Calu3 (cell line): ENCODE measurements at places on chromosomes 7 and 10. TPM values are rescaled to one million over a fixed set of nuclear protein-coding genes. Genes with fewer than 3 reads are reported as not detected.
A peak's percentile ranks its signal among the peaks of the same experiment; 100 is the strongest.

- DNase-seq, result no peak
Measured at GRCh38 chr10:102633287-102633686, 11.0 kb upstream of the TRIM8 start.

- DNase-seq, result no peak
Measured at GRCh38 chr7:152664636-152665035, 11.3 kb downstream of the XRCC2 start.

DNA sequence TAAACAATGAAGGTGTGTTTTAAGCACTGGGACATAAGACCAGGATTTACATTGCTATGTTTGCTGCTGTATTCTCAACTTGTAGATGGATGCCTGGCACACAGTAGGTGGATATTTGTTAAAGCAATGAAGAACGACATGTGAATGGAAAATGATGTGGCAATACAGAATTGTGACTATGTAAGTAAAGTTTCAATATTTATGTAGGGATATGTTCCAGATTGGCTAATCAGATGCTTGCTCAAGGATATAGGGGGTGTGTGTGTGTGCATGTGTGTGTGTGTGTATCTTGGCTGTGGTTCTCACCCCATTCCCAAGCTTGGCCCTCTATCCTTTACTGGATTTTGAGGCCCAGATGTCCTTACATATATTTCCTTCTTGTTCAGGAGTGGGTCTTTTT, 42.7 kb upstream of the LAMB1 start:
- no peak for DNase-seq

DNA sequence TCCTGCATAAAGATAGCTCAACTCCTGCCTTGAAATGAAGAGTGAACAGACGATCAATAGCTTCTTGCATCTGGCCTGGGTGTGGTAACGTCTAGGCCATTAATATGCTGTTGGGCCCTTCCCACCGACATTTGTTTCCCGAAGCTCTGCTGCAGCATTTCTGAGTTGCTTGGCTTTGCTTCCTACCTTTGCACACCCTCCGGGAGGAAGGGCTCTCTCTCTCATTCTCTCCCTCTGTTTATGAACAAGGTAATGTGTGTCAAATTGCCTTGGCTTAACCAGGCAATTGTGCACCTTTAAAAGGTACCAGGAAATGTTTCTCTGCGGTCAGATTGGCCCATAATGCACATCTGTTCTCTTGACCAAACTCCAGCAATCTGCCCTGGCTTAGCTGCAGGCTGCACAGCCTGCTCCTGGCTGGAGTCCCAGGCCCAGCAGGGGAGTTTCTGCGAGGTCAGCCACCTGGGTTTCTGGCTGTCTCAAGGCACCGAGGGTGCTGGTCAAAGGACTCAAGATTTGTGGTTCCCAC, 223.7 kb downstream of the SNX10 start:
- peak; percentile 92 for DNase-seq

DNA sequence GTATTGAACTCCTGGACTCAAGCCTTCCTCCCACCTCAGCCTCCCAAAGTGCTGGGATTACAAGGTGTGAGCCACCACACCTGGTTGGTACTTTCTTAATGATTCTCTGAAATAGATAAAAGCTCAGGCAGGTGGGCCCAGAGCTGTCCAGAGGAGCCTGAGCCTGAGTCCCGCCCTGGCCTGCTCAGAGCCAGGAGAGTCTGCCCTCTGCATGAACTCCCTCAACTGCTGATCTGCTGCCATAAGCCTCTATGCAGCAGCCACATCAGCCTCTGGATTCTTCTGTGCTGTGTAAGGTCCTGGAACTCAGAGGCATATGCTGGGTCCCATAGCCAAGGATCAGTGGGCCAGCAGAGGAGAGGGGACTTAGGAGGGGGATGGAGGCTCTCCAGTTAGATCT, 23.1 kb upstream of the DDIT4 start:
- DNase-seq, result peak; percentile 44

- DNase-seq, result no peak
Measured at GRCh38 chr10:112535531-112535951, 88.5 kb downstream of the VTI1A start.

DNA sequence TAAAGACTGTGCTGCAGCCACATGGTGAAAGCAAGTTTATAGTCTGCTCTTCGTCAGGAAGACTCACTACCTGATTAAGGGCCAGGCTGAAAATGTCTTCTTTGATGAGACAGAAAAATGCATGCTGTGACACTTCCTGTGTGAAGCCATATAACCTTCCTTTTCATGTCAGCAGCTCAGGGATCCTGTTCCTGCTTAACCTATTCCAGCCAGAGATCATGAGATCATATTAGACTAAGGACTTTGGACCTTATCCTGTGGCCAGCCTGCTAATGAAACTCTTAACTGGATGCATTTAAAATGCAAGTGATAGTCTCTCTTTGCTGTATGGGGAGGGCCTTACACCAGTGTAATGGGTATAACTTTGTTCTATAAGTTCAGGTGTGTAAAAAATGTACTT, 165.2 kb downstream of the PTEN start:
- no peak for DNase-seq

DNA sequence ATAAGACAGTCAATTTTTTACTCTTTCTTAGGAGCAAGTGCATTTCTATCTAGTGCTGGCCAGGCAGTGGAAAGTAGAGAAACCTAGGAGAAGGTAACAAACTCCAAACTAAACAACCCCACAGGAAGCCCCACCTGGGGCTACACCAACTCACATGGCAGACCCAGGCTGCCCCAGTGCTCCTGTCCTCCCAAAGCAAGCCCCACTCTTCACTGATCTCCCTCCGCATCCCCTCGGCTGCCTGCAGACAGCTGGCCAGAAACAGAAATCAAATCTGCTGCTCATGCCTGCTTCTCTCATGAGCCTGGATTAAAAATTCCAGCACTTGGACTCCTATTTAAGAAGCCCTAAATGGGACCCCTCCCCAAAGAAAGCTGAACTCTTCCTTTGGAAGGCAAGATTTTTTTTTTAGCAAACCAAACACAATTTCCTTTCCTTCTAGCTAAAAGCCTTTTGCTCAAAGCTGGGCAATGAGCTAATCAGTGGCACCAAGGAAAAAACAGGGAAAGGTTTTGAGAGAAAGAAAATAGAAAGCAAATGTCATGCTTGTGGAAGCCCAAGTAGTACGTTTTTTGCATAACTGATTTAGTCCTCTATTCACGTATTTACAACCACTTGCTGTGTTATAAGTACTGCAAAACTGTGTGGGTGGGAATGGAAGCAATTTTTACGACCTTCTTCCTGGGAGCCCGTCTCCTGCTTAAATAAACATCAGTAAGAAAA, 10.8 kb downstream of the PDE1C start:
- no peak for DNase-seq

DNA sequence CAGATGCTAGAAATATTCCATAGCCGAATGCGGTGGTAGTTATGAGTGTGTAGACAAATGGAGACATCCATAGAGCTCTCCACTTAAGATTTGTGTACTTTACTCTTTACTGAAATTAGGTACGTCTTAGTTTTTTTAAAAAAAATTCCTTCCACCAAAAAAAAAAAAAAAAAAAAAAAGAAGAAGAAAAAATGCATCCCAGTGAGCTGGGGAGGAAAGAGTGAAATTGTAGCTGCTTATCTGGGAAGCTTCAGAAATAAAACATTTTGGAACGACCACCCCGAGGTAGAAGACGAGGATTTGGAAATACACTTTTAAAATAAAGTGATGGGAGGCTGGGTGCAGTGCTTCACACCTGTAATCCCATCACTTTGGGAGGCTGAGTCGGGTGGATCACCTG, 53.8 kb downstream of the RGS10 start:
- no peak for DNase-seq

DNA sequence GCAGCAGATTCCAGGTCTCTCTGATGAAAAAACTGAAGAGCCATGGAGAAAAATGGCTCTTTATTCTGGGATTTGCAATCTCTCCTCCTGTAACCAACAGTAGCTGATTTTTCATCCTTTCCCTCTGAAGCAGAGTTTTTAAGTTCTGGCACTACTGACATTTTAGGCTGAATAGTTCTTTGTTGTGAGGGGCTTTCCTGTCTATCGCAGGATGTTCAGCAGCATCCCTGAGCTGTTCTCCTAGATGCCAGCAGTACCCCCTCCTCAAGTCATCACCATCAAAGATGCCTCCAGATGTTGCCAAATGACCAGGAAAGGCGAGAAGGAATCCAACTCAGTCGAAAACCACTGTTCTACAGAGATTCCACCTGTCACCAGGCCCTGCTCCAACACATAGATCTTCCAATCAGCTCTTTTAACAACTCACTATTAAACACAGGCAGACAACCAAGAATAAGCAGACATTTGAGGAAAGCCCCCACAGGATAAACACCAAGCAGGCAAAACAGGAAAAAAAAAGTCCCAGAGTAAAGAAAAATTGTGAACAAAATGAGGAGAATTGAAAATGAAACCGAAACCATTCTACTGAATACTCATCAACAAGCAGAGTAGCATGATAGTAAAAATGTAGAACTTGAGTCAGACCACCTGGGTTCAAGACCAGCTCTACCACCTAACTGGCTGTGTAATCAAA, 124.8 kb downstream of the MPP7 start:
- no peak for DNase-seq

DNA sequence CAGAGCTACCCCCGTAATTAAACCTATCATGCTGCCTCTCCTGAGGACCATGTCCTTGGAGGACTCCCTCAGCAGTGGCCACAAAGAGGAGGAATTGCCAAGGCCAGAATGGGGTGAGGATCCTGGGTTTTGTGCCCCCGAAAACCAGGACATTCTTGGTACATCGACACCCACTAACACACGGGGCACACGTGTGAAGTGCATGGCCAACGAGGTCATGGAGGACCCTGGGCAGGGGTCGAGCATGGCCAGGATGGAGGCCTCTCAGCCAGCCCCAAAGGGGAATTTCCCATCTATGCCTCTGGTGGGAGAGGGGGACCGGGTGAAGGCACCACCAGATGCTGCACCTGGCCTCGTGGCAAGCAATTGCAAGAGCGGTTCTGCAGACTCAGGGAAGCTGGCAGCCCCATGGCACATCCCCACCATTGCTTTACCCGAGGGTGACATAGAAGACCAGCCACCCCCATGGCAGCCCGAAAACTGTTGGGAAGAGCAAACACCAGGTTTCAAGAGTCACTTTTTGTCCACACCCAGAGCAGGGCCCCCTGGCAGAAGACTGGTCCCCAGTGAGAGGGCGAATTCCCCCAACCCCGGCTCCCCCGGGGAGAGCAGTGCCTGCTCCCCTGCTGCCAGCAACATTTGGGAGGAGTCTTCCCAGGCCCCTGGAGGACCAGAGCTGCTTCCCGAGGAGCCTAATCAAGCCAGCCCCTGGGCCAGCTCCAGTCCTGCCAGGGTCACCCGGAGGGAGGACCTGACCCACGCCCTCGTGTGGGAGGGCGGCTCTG, 26.4 kb downstream of the C10orf71 start:
- DNase-seq, result no peak

GRCh38 chr7:112067632-112068540, 138.3 kb downstream of the DOCK4 start:
- DNase-seq, result no peak

GRCh38 chr10:21355591-21356011, 169.9 kb downstream of the SKIDA1 start:
- no peak for DNase-seq

DNA sequence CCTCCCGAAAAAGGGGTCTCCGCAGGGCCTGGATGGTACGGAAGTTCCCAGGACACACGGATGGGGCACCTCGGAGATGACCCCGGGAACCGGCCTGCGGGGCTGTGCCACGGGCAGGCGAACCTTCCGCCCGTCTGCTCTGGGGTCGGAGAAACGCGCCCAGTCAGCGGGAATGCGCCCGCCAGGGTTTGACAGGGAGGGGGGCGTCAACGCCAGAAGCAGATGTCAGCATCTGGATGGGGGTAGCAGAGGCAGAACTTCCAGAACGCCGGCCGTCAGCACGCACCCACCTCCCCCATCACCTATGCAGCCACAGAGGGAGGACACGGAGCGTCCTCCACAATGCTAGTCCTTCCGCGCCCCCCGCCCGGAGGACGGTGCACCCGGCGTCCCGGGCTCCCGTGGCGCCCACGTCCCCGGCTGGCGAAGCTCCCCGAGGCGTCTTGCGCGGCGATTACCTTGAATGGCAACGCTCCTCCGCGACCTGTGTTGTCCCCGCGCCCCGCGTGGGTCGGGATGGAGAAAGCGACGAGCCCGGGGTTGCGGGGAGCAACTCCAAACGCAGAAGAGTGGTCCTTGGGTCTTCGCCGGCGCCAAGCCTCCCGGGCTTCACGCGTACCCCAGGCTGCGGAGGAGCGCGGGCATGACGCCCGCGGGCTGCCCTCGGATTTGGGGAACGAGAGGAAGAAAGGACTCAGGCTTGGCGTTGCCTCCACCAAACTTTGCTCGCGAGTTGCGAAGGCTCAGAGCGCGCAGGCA, 561 bp downstream of the FGFR2 start:
- DNase-seq, result peak; percentile 11

- no peak for DNase-seq
Measured at GRCh38 chr7:10584886-10585285, 388.8 kb upstream of the PHF14 start.

DNA sequence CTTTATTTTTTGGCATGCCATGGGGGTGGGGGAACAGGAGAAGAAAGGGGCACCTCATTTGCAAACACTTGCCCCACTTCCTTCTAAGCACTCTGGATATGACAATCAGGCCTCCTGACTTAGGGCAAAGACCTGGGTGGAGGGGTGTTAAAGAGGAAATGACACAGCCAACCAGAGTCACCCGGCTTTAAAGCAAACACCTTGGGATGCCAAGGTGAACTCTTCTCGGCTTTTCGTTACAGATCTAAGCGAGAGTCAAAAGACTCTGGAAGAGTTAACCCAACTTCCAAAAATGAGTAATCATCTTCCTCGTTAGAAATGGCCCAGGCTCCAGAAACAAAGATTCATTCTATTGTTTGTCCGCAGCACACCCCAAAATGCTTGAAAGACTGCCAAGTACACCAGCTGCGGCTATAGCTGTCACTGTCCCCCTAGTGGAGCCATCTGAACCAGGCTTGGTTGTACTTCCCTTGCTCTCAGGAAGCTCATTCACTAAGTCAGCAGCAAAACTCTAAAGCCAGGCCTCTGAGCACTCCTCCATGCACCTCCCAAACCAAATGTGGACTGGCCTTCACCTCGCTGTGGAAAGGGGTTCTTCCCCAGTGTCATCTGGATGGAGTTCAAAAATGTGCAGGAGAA, 24.8 kb downstream of the FAM53B start:
- peak; percentile 70 for DNase-seq

The ITGA8 gene
- total RNA-seq, result not detected in 2 replicates

The PRSS37 gene
- total RNA-seq, result not detected in 2 replicates

The CYP2C19 gene
- total RNA-seq, result 3.6 and 4.5 TPM in 2 replicates

The GDF2 gene
- not detected in 2 replicates for total RNA-seq

The NPSR1 gene
- total RNA-seq, result not detected in 2 replicates

The CLDN3 gene
- total RNA-seq, result 122 and 135 TPM in 2 replicates

The SEMA3D gene
- total RNA-seq, result 0.91 and 2.0 TPM in 2 replicates

The NPTX2 gene
- total RNA-seq, result not detected in 2 replicates

The ADIRF gene
- 2.2 TPM in 1 of 2 replicates, not detected in the other for total RNA-seq

The NOLC1 gene
- 78.4 and 93.3 TPM in 2 replicates for total RNA-seq

The SYT15 gene
- total RNA-seq, result 1.5 and 2.2 TPM in 2 replicates
